ENCODE measurements at places on chromosomes 13 and 19.

- no peak for DNase-seq
Measured at GRCh38 chr19:12918253-12918652, 840 bp downstream of the SYCE2 start.

DNA sequence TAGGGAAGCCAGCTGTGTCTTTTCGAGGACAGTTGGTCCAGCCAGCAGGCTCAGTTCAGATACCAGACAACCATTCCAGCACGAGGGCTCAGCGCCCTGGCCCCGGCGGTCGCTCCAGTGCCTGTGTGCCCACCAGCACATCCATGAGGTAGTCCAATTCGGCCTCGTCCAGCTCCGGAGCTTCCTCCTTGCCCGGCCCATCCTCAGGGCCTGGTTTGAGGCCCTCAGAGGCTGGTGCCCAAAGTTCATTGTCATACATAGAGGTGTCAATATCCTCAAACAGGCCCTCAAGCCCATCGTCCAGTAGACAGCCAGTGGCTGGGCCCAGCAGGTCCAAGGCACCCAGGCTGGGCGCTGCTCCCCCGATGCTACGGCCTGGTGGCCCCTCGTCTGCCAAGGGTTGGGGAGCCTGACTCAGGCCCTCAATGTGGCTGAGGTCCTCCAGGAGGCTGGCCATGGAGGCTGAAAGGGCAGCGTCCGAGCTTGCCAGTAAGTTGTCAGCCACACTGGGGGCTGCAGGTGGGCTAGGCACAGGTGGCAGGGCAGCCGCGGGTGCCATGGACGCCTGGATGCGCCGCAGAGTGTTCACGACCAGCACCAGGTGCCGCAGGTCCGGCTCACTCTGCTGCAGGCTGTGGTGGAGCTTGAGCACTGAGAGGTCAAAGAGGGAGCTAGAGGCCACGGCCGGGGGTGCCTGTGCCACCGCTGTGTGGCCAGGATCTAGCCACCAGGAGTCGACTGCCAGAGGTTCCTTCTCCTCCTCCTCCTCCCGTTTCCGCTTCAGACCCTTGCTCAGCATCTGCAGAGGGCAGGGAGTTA, 2.8 kb downstream of the SERTAD1 start:
- DNase-seq = no peak

- DNase-seq = no peak
Measured at GRCh38 chr13:113351514-113352026, 12.4 kb downstream of the GRTP1 start.

GRCh38 chr19:36113894-36114720, 568 bp downstream of the POLR2I start:
- peak; percentile 37 for DNase-seq

GRCh38 chr13:112241288-112241687, 134.9 kb upstream of the SPACA7 start:
- no peak for DNase-seq

- DNase-seq = no peak
Measured at GRCh38 chr19:2856457-2857050, 10.6 kb upstream of the ZNF556 start.

GRCh38 chr13:95552539-95553441, at the start of gene CLDN10:
CLDN10 (plus strand) TSS chr13:95552720; CDS start chr13:95552754, 34 bp downstream.
- no peak for DNase-seq

GRCh38 chr19:54493967-54494585, 8.6 kb upstream of the LAIR2 start:
- no peak for DNase-seq

GRCh38 chr19:18698321-18699167, 15.1 kb downstream of the CRTC1 start:
- DNase-seq = no peak

GRCh38 chr19:45498411-45499195, at the start of gene PPM1N:
PPM1N (plus strand) TSS chr19:45498443; CDS start chr19:45498473, 30 bp downstream.
- DNase-seq = peak; percentile 55

DNA sequence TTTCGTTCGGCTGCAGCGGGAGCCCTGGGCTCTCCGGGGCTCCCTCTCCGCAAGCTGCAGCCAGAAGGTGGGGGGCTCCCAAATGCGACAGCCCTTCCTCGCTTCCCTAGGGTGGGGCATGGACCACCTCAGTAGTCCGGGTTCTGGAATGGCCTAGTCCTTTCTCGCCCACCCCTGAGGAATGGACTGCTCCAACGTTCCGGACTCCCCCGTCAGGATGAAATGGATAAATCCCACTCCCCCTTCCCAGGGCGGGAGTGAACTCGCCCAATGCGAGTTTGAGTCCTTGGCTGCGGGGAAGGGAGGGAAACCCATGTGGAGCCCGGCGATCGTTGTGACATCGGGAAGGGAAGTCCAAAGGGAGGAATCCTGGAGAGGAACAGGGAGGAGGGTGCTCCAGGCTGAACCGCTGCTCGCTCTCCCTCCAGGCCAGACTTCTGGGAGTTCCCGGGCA, 5.5 kb downstream of the HRC start:
- no peak for DNase-seq

- DNase-seq = no peak
Measured at GRCh38 chr19:20416661-20417060, 148.9 kb downstream of the ZNF737 start.

- no peak for DNase-seq
Measured at GRCh38 chr13:48571126-48571913, 38.4 kb upstream of the RCBTB2 start.

- DNase-seq = no peak
Measured at GRCh38 chr13:72125561-72125960, 258.6 kb upstream of the DACH1 start.

DNA sequence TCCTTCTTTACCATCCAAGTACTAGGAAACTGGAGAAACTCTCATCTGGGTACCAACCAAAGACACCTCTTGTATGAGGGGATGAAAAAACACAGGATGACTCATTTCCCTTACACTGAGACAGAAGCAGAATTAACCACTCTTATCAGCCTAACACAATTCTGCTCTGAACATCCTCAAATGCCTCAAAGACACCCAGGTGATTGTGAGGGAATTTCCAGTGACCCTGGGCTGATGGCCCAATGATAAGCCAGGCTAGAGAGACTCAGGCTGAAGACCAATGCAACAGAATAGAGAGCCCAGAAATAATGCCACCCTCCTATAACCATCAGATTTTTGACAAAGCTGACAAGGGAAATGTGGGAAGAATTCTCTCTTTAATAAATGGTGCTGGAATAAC, 7.0 kb downstream of the ZNF737 start:
- DNase-seq = no peak

- DNase-seq = no peak
Measured at GRCh38 chr19:43313711-43314495, 39.6 kb upstream of the CD177 start.

DNA sequence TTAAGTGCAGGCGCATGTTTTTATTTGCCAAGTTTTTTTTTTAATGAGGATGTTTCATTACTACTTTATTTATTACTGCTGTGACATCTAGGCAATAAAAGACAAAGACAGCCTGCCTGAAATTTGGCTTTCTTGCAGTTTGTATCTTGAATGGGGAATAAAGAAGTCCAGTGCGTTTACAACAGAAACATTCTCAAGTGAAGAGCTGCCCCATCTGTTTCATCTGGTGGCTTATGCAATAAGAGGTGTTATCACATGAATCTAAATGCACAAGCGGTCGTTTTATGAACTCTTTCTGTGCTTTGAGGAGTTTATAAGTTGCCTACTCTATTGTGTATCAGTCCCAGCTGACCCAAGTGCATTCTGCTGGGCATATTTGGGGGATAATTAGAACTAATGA, 12.6 kb upstream of the MAB21L1 start:
- DNase-seq = no peak

DNA sequence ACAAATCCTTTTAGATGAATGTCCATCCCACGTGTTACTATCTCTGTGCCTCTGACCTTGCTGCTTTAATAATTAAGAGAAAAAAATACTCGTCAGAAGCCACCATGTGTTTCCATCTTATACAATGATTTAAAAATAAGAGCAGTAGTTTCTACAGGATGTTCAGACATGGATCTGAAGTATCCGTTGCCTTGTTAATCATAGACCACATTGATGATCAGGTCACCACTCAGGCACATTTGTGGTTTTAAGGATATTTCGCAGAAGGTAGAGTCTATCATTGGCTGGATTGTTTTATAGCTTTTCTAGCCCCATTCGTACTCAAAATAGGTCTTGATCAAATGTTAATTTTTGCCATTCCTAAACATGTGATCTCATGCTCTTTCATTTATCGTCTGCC, 710.0 kb upstream of the ARGLU1 start:
- DNase-seq = no peak

GRCh38 chr13:27355894-27356293, 68.5 kb upstream of the GTF3A start:
- DNase-seq = no peak

- DNase-seq = no peak
Measured at GRCh38 chr19:46764817-46765291, 18.6 kb upstream of the STRN4 start.

DNA sequence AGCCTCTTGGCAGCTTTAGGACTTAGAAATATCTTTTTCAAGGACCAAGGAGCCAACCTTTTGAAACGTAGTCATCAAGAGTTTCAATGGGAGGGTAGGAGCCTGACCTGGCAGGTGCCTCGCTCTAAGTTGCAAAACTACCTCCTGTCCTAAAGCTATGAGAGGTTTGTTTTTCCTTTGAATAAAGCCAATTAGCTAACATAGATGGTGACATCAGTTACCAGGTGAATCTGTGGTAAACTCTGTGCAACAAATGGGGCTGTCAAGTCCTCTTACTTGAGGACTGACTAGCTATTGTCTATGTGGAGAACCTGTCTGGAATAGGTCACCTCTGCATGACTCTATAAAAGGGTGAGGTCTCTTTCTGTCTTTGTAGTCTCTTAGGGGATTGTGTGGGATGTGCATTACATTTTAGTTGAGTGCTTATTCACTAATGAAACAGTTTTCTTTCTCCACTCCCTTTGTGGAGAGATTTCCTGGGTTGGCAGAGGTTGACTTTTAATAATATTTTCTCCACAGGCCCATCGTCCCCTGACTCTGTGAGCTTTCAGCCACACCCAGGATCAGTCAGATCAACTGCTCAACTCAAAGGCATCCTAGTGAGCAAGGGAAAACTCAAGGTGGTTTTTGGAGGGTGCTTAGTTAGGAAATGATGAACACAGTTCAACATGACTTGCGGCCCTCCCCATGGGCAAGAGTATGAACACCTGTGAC, 9.9 kb downstream of the ARL11 start:
- no peak for DNase-seq

- DNase-seq = no peak
Measured at GRCh38 chr19:41192574-41193429, at the start of gene CYP2S1. CYP2S1 (plus strand) TSS chr19:41193219; CDS start chr19:41193265, 46 bp downstream.

- no peak for DNase-seq
Measured at GRCh38 chr19:19502808-19503602, 12.3 kb downstream of the TSSK6 start.

GRCh38 chr19:36196249-36196648, 18.2 kb downstream of the ZNF565 start:
- DNase-seq = no peak

DNA sequence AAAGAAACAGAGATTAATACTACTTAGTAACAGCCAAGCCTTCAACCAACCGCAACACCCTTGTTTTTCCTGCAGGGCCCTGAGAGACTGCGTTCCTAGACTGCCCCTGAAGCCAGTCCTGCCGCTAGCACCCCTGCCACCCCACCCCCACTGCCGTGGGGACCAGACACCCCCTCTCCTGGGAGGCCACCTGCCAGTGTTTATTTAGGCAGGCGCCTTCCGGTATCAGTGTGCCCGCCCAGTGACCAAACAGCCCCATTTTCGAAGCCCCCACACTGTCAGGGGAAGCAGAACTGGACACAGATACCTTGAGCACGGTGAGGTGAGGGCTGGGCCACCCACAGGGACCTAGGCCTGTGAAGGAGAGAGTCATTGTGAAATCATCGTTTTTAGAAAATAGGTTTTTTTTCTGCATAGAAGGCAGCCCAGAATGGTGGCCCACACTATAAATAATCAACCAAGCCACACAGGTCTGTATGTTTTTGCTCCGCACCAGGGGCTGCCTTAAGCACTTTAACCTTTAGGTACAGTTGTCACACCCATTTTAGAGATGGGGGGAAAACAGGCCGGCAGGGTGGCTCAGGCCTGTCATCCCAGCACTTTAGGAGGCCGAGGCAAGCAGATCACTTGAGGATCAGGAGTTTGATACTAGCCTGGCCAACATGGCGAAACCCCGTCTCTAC, 3.5 kb upstream of the TLE5 start:
- DNase-seq = no peak

GRCh38 chr13:86813198-86813597, 858.0 kb upstream of the SLITRK5 start:
- no peak for DNase-seq

- no peak for DNase-seq
Measured at GRCh38 chr13:101714195-101714594, 261.7 kb downstream of the ITGBL1 start.

- no peak for DNase-seq
Measured at GRCh38 chr19:51226067-51226466, 1.2 kb downstream of the CD33 start.

GRCh38 chr19:1104311-1105007, 665 bp downstream of the GPX4 start:
- peak; percentile 74 for DNase-seq

GRCh38 chr13:25584087-25584486, 212.3 kb downstream of the ATP8A2 start:
- DNase-seq = no peak

GRCh38 chr13:63629591-63629990, 2213.9 kb upstream of the PCDH20 start:
- no peak for DNase-seq

- no peak for DNase-seq
Measured at GRCh38 chr13:24008679-24009078, 111.4 kb upstream of the C1QTNF9B start.

DNA sequence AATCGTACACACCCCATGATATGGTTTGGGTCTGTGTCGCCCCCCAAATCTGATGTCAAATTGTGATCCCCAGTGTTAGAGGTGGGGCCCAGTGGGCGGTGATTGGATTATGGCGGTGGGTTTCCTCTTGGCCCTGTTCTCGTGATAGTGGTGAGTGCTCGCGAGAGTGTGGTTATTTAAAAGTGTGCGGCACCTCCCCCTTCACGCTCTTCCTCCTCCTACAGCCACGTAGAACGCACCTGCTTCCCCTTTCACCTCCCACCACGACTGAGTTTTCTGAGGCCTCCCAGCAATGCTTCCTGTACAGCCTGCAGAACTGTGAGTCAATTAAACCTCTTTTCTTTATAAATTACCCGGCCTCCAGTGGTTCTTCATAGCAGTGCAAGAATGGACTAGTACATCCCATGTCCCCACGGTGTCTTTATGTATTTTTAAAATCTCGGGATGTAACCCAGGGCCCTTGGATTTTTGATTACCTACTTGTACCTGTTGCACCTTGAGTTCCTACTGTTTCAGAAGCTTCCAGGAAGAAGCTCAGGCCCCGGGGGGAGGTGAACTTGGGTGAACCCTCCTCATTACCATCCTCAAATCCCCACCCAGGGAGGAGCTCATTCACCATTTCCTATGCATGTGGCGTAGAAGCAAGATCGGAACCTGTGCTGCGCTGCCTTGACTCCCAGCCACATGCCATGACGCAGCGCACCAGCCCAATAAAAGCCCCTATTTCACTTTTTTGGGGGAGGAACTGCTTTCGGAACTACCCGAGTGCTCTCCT, 52.4 kb downstream of the TEX29 start:
- no peak for DNase-seq

GRCh38 chr13:112870737-112871287, 98.2 kb upstream of the MCF2L start:
- no peak for DNase-seq

Measured in stimulated activated CD4-positive, alpha-beta T cell treated with anti-CD3 and anti-CD28 coated beads, Interleukin-4, amount 100 ng/mL, for 24 hours (primary cell).